ENCODE measurements at places on chromosomes 5 and 9.

- DNase-seq = no peak
Observed at GRCh38 chr9:69499407-69499806, 172.8 kb downstream of the APBA1 start.

- DNase-seq = no peak
Observed at GRCh38 chr5:79699763-79700400, 10.2 kb downstream of the CMYA5 start.

DNA sequence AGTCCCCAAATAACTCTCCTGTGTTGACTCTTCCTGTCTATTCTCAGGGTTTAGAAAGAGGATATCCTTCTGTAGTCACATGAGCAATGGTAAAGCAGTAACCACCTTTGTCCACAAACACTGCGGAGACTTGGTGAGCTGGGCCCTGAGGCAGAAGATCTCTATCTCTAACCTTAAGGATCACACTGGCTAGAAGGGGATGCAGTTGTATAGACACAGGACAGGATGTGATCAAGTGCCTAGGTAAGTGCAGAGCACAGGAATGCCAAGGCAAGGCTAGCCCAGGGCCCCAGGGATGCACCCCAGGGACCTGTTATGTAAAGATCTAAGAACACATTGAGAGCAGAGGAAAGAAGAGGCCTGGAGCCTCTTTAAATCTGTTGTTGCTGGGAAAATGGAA lies 610.5 kb downstream of the IRX1 start:
- no peak for DNase-seq

DNA sequence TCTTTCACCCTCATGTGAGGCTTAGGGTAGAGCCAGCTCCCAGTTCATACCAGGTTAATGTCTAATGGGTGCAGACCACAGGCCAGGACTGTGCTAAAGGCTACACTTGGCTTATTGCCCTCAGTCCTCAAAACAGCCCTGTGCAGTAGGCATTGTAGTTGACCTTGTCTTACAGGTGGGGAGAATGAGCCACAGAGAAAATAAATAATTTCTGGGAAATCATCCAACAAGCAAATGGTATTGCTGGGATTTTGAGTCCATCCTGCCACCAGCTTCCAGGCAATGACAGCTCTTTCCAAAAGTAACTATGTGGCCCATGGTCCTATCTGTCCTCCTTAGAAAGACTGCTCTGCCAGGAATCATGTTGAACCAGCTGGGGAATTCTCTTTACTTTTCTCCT lies 450.0 kb downstream of the GADD45G start:
- no peak for DNase-seq

- no peak for DNase-seq
Observed at GRCh38 chr9:2785060-2785950, 58.6 kb downstream of the PUM3 start.

- DNase-seq = no peak
Observed at GRCh38 chr9:16869882-16870595, 431 bp downstream of the BNC2 start.

GRCh38 chr5:13480834-13481233 lies 463.7 kb downstream of the DNAH5 start:
- DNase-seq = no peak

DNA sequence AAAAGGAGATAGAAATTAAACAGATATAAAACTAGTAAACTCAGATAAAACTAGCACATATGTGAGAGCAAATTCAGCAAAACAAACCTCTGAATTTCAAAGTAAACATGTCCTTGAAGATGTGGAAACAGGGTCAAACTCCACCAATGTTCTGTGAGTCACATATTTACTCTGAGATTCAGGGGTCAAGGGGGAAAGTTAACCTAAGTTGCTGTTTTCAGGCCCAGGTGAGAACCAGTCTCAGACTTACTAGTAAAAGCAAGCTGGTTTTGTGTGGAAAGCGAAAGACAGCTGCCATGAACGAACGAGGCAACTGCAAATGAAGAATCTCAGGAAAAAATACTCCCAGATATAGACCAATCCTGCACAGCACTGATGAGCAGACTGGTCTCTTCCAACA lies 29.0 kb downstream of the PSMB7 start:
- DNase-seq = no peak
